ENCODE measurements at places on chromosomes 16 and 17.

GRCh38 chr17:28120766-28121165 is 78.3 kb downstream of the NLK start:
- DNase-seq = no peak

- no peak for DNase-seq
These were observed 3.3 kb upstream of the LAT start for GRCh38 chr16:28981517-28981916.

- no peak for DNase-seq
These were observed 10.8 kb downstream of the LYRM1 start for GRCh38 chr16:20911361-20911760.

DNA sequence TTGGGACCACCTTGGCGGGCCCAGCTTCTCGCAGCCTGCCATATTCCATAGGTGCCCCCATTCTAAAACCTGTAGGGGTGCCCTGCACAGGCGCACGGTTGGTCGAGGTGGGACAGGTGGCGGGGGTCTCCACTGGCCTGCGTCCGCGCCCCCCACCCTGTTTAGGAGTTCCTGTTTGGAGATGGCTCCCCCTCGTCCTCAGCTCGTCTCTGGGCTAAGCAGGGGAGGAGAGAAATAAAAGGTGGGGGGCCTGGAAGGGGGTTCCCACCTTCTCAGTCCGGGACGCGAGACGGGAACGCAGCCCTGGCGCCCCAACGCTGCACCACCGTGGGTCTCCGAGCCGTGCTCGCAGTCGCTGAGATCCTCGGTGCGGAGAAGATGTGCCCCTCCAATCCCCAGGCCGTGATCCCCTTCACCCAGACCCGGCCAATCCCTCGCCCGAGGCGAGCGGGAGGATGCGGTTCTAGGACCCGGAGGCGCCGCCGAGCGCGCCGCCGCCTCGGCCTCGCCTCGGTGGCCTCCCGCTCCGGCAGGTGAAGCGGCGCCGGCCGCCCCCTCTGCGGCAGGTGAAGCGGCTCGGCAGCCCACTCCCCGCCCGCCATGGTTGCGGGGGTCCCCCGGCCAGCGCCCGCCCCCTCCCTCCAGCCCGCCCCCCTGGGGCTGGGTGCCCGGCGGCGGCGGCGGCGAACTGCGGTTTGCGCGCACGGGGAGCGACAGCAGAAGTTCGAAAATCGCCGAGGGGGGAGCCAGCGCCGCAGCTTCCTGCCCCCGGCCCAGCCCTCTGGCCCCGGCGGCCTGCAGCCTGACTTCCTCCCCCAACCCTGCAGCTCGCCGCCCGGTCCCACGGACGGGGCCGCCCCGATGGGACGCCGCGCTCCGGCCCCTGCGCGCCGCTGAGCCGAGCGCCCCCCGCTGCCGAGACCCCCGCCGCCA is at the start of gene FMNL1:
Gene FMNL1, plus strand, starts transcription at position 805 of the 933 bp plus-strand sequence. CDS start 240 bp downstream, outside the sequence.
- peak; percentile 65 for DNase-seq

GRCh38 chr16:10608687-10609401 is 28.4 kb upstream of the EMP2 start:
- no peak for DNase-seq

DNA sequence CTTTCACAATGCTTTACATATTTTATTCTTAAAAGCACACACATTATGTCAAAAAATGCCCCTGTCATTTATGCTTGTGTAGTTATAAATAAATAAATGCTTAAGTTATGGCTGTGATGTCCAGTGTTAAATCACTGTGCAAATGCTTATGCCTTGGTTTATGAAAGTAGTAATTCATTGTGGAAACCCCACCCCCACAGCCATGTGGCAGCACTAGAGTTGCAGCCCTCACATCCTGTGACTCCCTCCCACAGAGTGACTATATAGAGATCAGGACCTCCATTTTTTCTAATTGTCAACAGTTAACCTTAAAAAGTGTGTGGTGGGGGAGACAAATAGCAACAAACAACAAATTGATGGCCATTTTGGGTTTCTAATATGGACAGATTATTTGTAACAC is 2.4 kb downstream of the SKAP1 start:
- peak; percentile 85 for DNase-seq

DNA sequence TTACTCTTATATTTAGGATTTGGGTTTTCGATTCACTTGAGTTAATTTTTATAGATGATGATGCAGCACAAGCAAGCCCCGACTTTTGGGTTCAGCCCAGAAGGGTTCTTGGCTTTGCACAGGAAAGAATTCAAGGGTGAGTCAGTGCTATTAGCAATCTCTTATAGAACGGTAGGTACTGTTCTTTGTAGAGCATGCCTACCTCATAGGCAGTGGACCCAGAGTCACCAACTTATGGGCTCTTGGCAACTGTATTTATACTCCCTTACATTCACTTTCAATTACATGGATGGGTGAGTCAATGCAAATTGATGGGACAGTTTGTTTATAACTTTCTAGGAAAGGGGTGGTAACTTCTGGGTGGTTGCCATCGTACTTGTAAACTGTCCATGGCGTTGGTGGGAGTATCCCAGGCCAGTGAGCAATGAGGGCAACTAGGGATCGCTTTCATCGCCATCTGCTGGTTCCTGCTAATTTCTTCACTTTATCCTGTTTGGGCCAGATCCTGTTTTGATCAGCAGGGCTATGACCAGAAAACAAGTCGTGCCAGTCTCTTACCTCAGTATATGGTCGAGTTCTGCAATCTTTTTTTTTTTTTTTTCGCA is 362.6 kb downstream of the CNTNAP4 start:
- DNase-seq = peak; percentile 33

DNA sequence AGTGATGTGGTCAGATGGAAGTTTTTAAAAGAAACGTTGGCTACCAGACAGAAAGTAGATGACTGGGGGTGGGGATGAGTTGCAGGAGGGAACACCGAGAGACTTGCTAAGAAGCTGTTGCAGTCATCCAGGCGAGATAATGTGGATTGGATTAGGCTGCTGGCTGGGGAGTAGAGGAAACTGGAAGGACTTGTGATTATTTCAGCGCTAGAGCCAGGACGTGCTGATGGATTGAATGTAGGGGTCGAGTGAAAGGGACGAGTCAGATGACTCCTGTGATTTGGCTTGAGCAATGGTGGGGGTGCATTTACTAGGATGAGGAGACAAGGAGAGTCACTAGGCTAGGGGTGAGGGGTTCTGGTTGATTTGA is 88.5 kb downstream of the CLEC16A start:
- DNase-seq = no peak

GRCh38 chr16:54585094-54585997 is 298.8 kb upstream of the IRX3 start:
- no peak for DNase-seq

DNA sequence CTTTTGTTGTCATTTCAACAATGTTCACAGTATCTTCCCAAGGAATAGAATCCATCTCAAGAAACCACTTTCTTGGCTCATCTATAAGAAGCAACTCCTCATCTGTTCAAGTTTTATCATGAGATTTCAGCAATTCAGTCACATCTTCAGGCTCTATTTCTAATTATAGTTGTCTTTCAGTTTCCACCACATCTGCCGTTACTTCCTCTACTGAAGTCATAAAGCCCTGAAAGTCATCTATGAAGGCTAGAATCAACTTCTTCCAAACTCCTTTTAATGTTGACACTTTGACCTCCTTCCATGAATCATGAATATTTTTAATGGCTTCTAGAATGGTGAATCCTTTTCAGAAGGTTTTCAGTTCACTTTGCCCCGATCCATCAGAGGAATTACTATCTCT is 102.1 kb downstream of the CDH13 start:
- no peak for DNase-seq

DNA sequence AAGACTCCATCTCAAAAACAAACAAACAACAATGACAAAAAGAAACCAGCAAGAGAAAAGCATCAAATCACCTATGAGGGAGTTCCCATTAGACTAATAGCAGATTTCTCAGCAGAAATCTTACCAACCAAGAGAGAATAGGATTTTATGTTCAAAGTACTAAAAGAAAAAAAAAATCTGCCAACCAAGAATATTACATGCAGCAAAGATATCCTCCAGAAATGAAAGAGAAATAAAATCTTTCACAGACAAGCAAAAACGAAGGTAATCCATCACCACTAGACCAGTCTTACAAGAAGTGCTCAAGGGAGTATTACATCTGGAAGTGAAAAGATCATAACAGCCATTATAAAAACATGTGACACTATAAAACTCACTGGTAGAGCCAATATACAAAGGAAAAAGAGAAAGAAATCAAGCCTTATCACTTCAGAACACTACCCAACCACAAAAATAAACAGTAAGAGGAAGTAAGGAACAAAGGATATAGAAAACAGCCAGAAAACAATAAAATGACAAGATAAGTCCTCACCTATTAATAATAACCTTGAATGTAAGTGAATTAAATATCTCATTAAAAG is 66.3 kb downstream of the STX8 start:
- no peak for DNase-seq

GRCh38 chr17:78356101-78356713 is 3.7 kb downstream of the SOCS3 start:
- no peak for DNase-seq

DNA sequence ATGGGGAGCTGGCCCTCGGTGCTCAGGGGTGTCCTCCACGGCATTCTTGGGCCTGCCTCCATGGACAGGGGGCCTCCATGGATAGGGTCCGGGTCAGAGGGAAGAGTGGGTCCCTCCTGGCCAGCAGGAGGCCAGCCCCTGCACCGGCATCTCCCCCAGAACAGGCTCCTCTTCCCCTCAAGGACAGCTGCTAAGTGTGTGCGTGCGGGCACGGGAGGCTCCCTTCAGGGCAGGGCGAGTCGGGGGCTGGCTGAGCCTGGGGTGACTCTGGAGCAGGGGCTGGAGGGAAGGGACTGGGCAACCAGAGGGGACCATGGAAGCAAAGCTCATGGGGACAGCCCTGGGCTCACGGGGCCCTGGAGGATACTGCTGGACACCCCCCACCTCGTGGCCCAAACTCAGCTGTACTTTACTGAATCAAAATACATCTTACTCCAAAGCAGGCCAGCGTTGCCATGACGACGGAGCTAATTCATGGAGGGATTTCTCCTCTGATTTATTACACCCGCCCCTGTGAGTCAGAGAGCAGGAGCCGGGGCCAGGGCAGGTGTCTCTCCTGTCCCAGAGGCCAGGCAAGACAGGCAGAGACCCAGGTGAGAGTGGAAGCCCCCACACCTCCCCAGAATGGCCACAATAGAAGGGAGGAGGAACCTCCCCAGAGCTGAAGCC is 2.1 kb downstream of the CASKIN1 start:
- peak; percentile 41 for DNase-seq

DNA sequence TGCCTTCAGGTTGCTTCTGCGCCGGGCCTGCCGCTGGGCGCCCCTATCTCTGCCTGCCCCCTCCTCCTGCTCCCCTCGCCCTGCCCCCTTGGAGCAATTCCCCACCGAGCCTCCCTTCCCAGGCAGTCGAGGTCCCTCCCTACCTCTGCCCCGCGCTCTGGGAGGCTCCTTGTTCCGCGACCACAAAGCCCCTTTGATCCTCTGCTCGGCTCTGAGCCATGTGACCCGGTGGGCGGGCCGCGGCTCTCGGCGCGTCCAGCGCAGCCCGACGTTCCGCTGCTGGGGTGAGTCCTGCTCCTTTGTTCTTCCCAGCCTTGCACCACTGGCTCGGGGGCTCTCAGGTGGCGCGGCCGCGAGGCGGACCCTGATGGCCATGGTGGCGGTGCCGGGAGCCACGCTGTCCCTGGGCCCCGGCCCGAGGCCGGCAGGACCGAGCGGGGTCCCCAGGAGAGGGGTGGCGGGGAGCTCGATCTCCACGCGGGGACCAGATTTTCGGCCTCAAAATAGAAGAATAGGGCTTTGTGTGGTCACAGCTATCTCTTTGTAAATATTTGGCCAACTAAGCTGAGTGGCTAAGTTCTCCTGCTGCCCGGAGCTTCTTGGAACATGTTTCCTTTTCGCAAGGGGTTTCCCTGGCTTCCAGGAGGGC is 310.6 kb downstream of the SEC14L1 start:
- peak; percentile 88 for DNase-seq

DNA sequence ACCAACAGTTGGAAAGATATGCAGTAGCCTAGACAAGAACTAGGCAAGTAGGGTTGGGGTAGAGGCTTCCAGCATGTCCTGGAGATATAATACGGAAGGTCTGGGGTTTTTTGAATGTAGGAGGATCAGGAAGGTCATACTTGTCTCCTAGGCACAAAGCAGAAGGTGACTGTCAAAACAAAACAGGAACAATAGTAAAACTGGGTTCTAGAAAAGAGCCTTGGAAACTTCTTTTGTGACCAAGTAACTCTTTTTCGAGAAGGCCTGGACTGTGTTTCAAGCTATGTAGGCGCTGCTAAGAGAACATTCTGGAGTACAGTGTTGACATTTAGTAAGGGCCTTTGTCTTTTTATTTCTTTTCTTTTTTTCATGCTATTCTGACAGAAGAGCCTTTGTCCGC is 26.9 kb upstream of the TENT4B start:
- no peak for DNase-seq

- DNase-seq = no peak
These were observed 350.1 kb upstream of the TNRC6C start for GRCh38 chr17:77608431-77608830.

GRCh38 chr16:4392382-4393239 is 21.0 kb downstream of the VASN start:
- no peak for DNase-seq

- DNase-seq = no peak
These were observed 2.7 kb upstream of the AP1G1 start for GRCh38 chr16:71811261-71811803.

DNA sequence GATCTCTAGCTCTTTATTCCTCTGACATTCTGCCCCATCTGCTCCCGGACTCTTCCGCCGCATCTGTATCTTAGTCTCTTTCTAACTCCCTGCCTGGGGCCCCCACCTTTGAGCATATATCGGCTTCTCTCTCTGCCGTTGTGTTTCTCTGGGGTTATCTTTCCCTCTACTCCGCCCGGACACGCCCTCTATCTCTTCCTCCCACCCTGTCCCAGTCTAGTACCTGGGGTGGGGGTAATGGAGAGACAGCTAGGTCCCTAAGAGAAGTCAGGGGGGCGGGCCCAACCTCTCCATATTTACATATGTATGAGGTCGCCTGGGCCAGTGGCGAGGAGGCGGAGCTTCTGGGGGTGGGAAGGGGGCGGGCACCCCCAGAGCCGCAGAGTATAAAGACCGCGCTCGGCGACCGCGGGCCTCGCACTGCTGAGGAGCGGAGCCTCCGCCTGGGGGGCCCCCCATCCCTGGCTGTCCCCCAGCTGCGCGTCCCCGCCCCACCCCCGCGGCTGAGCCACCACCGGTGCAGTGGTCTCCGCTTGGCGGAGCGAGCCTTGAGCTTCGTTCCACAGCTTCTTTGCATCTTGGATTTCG is at the start of gene ATP1B2:
Gene ATP1B2, plus strand, starts transcription at position 418 of the 588 bp plus-strand sequence. CDS start 593 bp downstream, outside the sequence.
- DNase-seq = peak; percentile 75

DNA sequence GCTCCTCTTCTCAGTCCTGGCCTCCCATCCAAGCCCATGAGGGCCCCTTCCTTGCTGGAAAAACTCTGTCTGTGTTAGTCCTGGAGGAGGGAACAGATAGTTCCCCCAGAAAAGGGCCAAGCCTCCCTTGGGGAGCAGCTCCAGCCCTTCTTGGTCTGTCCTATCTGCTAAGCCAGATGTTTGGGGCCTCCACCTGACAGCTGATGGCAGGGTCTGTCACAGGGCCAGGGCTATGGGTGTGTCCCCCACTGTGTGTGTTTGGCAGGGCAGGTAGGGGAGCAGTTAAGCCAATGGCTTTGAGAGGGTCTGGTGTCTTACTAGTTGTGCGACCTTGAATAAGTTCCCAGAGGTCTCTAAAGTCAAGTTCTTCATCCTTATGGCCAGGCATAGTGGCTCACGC is 13.6 kb upstream of the SLC4A1 start:
- DNase-seq = no peak

- DNase-seq = no peak
These were observed 360.4 kb downstream of the SEC14L1 start for GRCh38 chr17:77501101-77501566.

- no peak for DNase-seq
These were observed 22.3 kb upstream of the PLCG2 start for GRCh38 chr16:81756615-81757356.

Measured in NCI-H69 (cell line).